Mesenteric fat pad (tissue), 1 donor: ENCODE measurements at places on chromosomes 4 and X.
A peak's percentile ranks its signal among the peaks of the same experiment; 100 is the strongest.

DNA sequence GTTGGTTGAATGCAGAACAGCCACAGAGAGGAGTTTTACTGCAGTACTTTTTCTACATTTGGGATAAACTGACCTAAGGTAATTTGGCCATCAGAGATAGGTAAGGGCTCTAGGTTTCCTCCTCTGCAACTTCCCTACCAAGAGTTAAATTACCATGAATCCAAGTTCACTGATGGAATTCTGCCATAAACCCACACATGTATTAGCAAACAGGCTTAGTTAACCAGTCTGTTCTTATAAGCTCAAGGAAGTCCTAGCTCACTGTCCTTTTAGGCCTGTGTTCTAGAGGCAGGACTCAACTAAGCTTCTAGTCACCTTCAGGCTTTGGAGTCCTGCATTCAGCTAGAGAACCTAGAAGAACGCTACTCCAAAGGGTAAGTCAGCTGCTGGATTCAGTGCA is 4.0 kb downstream of the FAM114A1 start:
- DNase-seq: no peak

- DNase-seq: no peak
These were observed 16.9 kb downstream of the HELQ start for GRCh38 chr4:83438719-83439118.

DNA sequence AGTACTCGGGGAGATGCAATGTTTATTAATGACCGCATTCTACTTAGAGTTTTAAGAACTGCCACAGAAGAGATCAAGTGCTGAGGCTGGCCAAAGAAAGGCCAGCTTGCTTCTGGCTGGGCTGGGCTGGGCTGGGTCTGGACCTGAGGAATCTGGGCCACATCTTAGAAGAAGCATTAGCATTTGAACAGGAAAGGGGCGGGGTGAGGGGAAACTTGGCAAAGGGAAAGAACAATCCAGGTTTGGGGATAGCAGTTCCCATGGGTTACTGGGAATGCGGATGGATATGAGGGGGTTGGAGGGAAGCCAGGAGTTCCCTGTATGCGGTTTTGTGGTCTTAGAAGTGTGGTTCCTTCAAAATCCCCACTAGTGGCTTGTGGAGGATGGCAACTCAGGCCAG is 83.3 kb downstream of the CLDN34 start:
- no peak for DNase-seq

- DNase-seq: no peak
These were observed 64.6 kb downstream of the CNKSR2 start for GRCh38 chrX:21438792-21439191.

DNA sequence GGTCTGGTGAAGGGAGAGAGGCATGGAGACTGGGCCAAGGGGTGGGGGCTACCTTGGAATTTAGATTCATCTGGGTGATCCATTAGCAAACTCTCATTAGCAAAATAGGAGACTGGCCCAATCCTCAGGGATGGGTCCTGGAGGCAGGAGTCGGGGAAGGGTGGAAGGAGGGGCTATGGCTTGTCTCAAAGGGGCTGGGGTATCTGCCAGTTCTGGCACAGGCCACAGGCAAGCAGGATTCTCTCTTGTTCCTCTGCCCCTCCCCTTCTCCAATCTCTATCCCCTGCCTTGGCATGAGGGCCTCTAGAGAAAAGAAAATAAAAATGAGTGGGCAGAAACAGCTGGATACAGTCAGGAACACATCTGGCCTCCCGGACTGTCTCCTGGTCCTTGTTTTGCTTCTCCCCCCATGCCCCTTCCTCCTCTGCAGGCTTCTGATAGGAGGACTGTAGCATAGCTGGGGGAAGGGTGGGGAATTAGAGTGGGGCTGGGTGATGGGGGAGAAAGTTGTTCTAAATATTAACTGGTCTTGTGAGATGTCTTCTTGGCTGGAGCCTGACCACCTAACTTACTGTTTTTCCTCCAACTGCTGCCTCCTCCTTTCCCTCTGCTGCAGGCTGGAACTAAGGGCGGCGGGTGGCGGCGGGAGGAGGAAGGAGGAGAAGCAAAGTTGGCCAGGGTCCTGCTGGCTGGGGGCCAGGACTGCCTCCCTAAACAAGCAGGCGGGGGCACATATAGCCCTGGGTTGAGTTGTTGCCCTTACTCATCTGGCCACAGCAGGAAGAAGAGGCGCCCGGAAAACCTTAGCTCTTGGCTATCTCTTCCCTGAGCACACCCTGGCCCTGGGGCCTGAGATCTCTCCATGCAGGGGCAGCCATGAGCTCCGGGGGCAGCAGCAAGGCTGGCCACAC is 53.3 kb upstream of the LAS1L start:
- peak; percentile 91 for DNase-seq

DNA sequence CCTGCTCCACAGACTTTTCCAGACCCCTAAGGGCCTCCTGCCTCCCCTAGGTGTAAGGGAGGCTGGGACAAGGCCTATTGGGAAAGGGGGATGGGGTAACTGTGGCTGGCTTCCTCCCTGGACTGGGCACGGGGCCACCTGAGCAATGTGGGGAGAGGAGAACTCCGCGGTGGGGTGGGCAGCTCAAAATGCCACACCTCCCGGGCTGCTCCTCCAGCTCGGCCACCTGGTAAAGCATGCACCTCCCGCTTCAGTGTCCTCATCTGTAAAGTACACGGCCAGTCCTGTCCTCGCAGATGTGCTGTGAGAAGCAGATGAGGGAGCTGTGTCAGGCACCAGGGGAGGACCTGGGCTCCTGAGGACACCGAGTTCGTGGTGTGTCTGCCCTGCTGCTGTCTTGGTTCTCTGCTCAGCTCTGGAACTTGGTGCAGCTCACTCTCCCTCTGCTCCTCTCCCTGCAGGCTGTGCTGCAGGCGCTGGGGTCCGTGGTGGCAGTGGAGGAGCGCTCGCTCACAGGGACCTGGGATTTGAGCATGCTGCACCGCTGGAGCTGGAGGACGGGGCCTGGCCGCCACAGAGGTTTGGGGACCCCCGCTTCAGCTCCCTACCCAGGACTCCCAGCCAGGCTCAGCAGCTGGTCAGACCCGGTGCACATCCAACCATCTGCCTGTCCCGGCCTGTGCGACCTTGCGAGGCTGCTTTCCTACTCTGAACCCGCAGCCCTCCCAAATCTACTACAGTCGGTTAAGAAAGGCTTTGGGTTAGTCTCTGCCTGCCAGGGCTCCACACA is 20.8 kb upstream of the MRFAP1 start:
- no peak for DNase-seq

GRCh38 chr4:19151684-19152083 is 1100.0 kb upstream of the SLIT2 start:
- no peak for DNase-seq

DNA sequence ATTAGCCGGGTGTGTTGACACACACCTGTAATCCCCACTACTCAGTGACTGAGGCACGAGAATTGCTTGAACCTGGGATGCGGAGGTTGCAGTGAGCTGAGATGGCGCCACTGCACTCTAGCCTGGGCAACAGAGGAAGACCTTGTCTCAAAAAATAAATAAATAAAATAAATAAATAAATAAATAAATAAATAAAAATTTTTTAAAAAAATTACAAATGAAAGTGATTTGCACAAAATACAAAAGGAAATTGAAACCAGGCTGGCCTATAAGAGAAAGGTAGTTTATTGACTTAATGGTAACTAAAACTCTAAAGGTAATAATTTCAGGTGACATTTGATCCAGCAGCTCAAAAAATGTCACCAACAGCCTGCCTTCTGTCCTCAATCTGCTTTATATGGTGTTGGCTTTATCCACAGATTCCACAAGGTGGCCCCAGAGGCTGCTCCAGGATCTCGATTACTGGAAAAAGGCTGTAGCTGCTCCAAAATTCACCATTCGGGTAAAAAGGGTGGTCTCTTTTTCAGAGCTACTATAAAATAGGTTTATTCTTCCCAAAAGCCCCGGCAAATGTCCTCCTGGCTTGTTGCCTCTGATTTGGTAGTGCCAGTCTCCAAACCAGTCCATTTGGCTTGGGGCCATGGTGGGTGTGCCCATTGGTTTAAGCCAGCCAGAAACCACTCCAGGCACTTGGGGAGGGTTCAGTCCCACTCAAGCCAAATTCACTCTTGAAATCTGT is 61.4 kb upstream of the TRIM2 start:
- DNase-seq: no peak
